ENCODE measurements at places on chromosomes 4 and X. TPM values are rescaled to one million over a fixed set of nuclear protein-coding genes. Genes with fewer than 3 reads are reported as not detected.

DNA sequence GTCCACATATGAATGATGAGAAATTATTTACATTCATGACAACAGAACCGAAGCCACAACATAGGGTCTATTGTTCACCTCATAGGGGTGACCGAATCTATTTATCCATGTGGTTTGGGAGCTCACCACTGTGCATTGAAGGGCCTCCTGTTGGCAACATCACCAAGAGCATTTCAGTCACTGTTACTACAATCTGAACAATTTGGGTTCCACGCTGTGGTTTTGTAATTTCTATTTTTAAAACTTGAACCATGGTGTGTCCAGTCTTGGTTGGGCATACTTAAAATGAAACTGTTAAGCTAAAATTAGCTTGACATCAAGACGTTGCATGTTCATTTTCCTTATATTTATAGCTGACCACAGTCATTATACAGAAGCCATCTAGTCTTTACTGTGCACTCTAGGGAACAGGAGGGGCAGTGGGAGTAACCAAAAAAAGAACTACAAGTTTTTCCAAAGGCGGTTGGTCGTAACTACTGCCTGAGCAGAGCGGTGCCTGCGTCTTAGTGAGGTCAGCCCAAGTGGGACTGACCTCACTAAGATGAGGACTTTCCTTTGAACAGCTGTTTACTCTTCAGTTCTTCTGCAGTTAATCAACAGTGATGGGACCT, 192.1 kb downstream of the SPRY1 start:
- peak; percentile 94 for DNase-seq

DNA sequence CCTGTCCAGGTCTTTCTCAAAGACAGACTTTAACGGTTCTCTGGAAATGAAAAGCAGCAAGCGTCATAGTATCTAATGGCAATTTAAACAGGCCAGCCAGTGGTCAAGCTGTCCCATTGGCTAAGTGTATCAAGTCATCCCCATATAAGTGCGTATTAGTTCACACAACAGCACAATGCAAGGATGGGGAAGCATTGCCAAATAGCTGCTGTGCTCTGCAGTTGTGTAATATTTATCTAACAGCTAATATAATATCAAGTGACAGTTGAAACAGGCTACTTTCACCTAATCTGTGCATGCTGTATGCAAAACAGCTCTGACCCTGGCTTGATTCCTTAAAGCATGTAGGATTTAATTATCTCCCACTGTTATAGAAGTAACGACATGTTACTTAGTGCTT, 134.8 kb upstream of the PPARGC1A start:
- DNase-seq = peak; percentile 76

DNA sequence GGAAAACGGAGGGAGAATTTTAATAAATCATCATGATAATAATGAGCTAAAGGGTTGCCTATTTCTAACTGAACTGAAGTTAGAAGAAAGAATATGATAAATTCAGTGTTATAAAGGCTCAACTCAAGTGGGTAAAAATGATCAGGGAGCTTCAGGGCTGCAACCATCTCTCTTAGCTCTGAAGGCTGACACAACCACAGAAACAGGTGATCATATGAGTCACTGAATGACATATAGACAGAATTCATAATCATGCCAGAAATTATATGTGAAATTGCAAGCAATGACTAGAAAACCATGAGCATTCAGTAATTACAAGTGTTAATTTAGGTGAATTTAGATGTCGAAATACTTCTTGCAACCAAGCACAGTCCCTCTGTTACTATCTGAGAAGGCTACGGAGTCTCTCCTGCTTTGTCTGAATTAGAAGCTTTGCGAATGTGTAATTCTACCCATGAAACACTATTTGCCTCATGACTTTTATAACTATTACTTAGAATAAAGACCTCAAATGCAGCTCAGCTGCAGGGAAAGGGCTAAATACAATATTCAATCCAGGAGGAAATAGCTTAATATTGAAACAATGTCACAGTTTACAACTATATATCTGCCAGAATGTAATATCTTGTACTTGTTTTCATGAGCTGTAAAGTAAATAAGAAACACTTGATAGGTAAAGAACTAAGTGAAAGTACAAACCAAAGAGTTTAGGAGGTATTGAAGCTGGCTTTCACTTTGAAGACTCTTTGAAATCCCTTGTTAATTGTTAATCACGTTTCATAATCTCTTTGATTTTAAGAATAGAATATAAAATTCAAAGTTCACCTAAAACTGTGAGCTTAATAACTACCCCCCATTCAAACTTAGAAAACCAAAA, 1972.6 kb downstream of the ARAP2 start:
- DNase-seq = no peak

GRCh38 chrX:122868631-122869030, 315.4 kb upstream of the GRIA3 start:
- no peak for DNase-seq

DNA sequence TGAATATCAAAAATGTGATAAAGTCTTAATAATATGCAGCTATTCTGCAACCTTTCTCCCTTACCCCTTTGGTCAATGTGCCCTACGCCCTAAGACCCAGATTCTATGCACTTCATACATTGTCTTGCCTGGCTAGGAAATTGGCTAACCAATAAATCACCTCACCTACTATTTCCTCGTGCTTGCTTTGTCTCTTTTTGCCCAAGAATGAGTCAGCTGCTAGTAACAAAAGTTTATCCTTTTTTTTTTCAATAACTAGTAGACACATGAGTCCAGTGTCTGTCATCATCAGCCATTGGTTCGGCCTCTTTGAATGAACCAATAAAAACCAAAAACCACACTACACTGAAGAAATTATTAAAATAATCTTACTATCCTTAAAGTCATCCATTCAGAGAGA, 387.1 kb downstream of the PPP3CA start:
- no peak for DNase-seq

DNA sequence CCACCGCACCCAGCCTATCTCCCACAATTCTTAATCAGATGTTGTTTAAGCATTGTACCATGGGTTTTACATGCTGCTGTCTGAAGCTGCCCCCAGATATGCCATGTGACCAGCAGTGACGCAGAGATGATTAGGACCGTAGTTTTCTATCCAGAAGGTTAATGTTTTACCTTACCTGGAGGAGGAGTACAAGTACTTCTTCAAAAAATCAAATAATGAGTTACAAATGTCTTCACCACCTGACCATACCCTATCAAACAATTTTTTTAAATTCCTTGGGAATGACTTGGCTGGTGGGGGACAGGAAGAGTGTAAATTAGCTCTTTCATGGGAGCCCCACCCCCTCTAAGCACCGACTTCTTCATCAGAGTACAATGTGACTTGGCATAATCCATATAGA, 16.2 kb upstream of the SGMS2 start:
- no peak for DNase-seq

DNA sequence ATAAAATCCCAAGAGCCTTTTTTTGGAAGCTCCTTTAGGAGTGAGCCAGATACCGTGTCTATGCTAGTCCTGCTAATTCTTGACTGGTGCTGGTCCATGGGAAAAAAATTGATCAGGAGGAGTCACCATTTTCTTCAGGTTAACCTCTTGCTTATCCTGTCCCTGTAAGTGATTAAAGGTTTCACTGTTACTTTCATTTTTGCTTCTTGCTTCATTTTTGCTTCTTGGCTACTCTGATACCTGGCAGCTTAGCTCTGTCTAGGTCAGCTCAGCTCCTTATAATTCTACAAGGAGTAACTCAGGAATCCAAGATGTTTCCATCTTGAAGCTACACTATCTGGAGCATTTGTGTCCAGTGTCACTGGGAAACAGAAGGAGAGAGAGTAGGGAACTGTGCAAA, 45.7 kb downstream of the AFM start:
- no peak for DNase-seq

DNA sequence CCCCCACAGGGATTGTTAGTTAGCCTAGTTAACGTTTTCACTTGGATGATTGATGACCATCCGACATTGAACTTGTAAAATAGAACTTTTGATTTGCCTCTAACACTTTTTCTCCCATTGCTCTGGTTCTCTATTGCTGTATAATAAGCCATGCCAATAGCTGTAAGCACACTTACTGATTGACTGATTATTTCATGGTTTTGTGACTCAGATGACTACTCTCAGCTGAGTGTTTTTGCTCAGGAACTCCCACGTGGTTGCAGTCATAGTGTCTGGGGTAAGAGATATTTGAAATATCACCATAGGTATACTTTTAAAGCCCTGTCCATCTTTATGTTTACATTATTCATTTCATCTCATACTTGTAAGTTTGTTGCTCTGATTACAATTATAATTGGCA, 1285.5 kb downstream of the STIM2 start:
- no peak for DNase-seq

GRCh38 chr4:52843351-52843750, 18.8 kb upstream of the RASL11B start:
- no peak for DNase-seq

- peak; percentile 77 for DNase-seq
Measured at GRCh38 chr4:88283661-88284438, 511 bp downstream of the PPM1K start.

Gene ARMCX6
- total RNA-seq = 38.4 TPM

Gene RTL3
- total RNA-seq = 0.32 TPM

Gene LIMCH1
- total RNA-seq = 8.4 TPM

Gene NDP
- total RNA-seq = not detected

Gene FAM184B
- not detected for total RNA-seq

Gene FAM9B
- not detected for total RNA-seq

Gene FHIP1A
- under 0.01 TPM for total RNA-seq

Gene STOX2
- total RNA-seq = 0.97 TPM

Gene PABPC4L
- total RNA-seq = 12.2 TPM
